ENCODE measurements at places on chromosomes 1 and 21. TPM values are rescaled to one million over a fixed set of nuclear protein-coding genes. Genes with fewer than 3 reads are reported as not detected.

SELE gene
- 26.6 TPM for total RNA-seq

RGS8 gene
- total RNA-seq, result not detected

OSCP1 gene
- total RNA-seq, result 3.4 TPM

NBPF10 gene
- total RNA-seq, result 0.92 TPM

HTR6 gene
- not detected for total RNA-seq

FCGR3A gene
- total RNA-seq, result 14.7 TPM

AKR7A3 gene
- total RNA-seq, result 0.32 TPM

MYBPH gene
- total RNA-seq, result not detected

SORT1 gene
- total RNA-seq, result 184 TPM

BRDT gene
- total RNA-seq, result not detected

CAPN8 gene
- not detected for total RNA-seq

NR1I3 gene
- total RNA-seq, result not detected

CDA gene
- 4.0 TPM for total RNA-seq

TRIM67 gene
- total RNA-seq, result 0.24 TPM

PRKAB2 gene
- total RNA-seq, result 27.9 TPM

KCNH1 gene
- not detected for total RNA-seq

MARK1 gene
- 22.0 TPM for total RNA-seq

CLEC20A gene
- total RNA-seq, result not detected

ADAM15 gene
- 69.9 TPM for total RNA-seq

TTC34 gene
- total RNA-seq, result 0.35 TPM

TBX19 gene
- total RNA-seq, result 0.48 TPM

DPYD gene
- total RNA-seq, result 7.3 TPM

SPATA46 gene
- total RNA-seq, result not detected

MX1 gene
- 11.0 TPM for total RNA-seq

APOBEC4 gene
- total RNA-seq, result not detected

EFCAB7 gene
- 4.5 TPM for total RNA-seq

NES gene
- total RNA-seq, result 699 TPM

NTNG1 gene
- not detected for total RNA-seq

SEMA6C gene
- total RNA-seq, result 46.5 TPM

PPM1J gene
- 10.7 TPM for total RNA-seq

BACE2 gene
- total RNA-seq, result 20.0 TPM

CD1E gene
- total RNA-seq, result not detected

MCL1 gene
- 145 TPM for total RNA-seq

C1orf198 gene
- 73.9 TPM for total RNA-seq
